ENCODE measurements at places on chromosomes 16 and 17.

DNA sequence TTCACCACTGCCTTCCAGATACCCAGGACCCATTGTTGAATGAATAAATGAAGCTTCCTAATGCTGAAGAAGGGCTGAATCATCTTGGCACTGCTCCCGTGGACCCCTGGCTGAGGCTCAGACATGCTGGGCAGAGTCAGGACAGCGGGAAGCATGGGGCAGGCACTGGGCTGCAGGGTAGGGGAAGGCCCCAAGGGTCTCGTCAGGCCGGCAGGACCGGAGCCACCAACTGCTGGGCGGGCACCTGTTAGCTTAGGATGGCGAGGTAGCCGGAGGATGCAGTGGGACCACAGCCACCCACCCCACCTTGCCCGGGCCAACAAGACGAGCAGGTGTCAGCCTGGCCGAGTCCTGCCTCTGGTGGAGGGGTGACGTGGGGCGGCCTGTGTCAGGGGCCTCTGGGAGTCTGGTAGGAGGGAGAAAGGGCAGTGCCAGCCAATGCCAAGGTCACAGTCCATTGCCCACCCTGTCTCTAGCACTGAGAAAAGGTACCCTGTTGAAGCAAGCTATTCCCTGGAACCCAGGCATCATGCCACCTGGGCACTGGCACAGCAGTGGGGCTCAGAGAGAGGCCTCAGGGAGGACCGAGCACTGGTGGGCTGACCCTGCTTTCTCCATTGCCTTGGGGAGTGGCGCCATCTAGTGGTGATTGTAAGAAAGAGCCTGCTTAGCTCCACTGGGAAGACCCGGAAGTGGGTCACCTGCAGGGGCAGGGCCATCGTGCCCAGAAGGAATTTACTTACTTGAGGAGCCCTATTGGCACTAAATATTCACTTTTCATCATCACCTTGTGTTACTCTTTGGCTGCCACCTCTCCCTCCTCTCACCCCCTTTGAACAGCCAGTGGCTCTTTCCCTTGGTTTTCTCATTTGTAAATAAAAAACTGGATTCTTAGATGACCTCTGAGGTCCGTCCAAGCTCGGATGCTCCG is 3.0 kb upstream of the DLX3 start:
- peak; percentile 76 for DNase-seq

GRCh38 chr17:45413498-45413923 is 19.2 kb downstream of the ARHGAP27 start:
- DNase-seq: no peak

- no peak for DNase-seq
These were observed 12.4 kb downstream of the CMTR2 start for GRCh38 chr16:71276589-71277334.

GRCh38 chr17:58995247-58995940 is 111.3 kb downstream of the TRIM37 start:
- DNase-seq: no peak

- DNase-seq: no peak
These were observed 1.1 kb upstream of the CACNG1 start for GRCh38 chr17:67043283-67043682.

GRCh38 chr16:65406116-65406515 is 284.3 kb upstream of the CDH11 start:
- DNase-seq: no peak
